ENCODE measurements at places on chromosomes 3 and 15. TPM values are rescaled to one million over a fixed set of nuclear protein-coding genes. Genes with fewer than 3 reads are reported as not detected.
A peak's percentile ranks its signal among the peaks of the same experiment; 100 is the strongest.

The LNP1 gene
- total RNA-seq: 2.5 TPM

The HPS3 gene
- 32.1 TPM for total RNA-seq

The UCN2 gene
- total RNA-seq: not detected

The GOLGA6D gene
- not detected for total RNA-seq

The PP2D1 gene
- total RNA-seq: not detected

The CRABP1 gene
- not detected for total RNA-seq

The FMN1 gene
- total RNA-seq: 11.4 TPM

The PARP15 gene
- 0.12 TPM for total RNA-seq

The RARB gene
- total RNA-seq: 4.3 TPM

The TMEM212 gene
- total RNA-seq: not detected

The RLBP1 gene
- not detected for total RNA-seq

The CCDC33 gene
- not detected for total RNA-seq

The COLQ gene
- 2.2 TPM for total RNA-seq

The NUP210 gene
- total RNA-seq: 9.6 TPM

The MUC20 gene
- total RNA-seq: 0.78 TPM

The DOCK3 gene
- 2.9 TPM for total RNA-seq

The WNT5A gene
- 6.9 TPM for total RNA-seq

The FOXL2 gene
- total RNA-seq: 6.6 TPM

The ZNF80 gene
- total RNA-seq: not detected

DNA sequence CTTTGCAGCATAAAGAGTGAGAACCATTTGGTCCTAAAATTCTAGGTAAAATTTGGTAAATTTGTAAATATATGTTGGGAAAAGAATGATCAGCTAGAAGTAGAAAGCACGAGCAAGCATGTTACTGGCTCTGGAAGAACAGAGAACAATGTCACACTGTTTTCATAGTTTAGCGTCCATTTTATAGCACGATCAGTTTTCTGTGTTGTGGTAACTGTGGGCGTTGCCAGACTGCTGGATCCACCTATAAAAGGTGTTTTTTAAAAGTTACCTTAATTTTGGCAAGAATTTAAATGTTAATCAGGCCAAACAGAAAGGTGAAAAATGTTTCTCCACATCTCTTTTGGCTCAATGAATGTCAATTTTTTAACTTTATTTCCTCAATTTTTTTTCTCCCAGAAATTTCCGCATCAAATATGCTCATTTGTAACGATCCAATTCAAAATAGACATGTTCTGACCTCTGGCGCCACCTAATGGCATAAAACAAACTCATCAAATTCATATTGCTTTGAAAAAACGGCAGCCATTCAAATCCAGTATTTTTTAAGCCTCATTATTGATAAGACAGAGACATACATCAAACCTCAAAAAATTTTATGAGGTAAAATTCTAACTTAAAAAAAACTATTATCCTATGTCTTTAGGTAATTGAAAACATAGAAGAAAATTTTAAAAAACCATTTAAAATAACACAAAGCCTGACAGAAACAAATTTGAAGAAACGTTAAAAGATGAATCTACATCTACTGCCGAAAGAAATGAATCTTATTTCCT is 5.5 kb upstream of the GP5 start:
- no peaks in the 10 kb centered on the region for H3K4me1 ChIP-seq
- H3K36me3 ChIP-seq: no peaks in the 10 kb centered on the region
- no peak overlapping the region for H3K4me3 ChIP-seq
- H3K27ac ChIP-seq: no peak overlapping the region

GRCh38 chr3:5292512-5292911 is 105.0 kb downstream of the EDEM1 start:
- H3K36me3 ChIP-seq: no peaks in the 10 kb centered on the region
- H3K27me3 ChIP-seq: no peaks in the 10 kb centered on the region

- H3K36me3 ChIP-seq: no peaks in the 10 kb centered on the region
- H3K27ac ChIP-seq: no peak overlapping the region
- no peaks in the 10 kb centered on the region for H3K27me3 ChIP-seq
- no peak for DNase-seq
- H3K4me3 ChIP-seq: no peak overlapping the region
- H3K4me1 ChIP-seq: peaks cover 18% of the 10 kb centered on the region
Measured at GRCh38 chr15:48565560-48566482, 79.7 kb downstream of the FBN1 start.

- H3K27me3 ChIP-seq: no peaks in the 10 kb centered on the region
- H3K36me3 ChIP-seq: no peaks in the 10 kb centered on the region
- H3K4me1 ChIP-seq: no peaks in the 10 kb centered on the region
Measured at GRCh38 chr3:194849166-194849875, 163.6 kb downstream of the FAM43A start.

DNA sequence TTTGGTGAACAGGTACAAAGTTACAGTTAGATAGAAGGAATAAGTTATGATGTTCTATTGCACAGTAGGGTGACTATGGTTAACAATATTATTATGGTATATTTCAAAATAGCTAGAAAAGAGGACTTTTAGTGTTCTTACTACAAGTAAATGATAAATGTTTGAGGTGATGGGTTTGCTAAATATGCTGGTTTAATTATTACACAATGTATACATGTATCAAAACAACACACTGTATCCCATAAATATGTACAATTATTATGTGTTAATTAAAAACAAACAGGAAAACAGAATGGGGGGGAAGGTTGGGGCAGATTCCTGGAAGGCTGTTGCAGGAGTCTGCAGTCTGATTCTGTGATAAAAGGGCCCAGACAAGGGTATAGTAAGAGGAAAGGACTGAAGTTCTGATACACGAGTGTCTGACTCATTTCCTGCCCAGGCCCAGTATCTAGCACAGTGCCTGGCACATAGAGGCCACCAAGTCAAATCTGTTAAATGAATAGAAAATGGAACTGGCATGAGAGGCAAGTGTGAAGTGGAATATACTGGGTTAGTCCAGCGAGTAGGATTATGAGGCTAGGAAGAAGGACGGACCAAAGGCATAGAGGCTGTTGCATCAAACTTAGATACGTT is 7.2 kb upstream of the ENTPD3 start:
- DNase-seq: no peak
- no peaks in the 10 kb centered on the region for H3K36me3 ChIP-seq
- H3K27me3 ChIP-seq: no peaks in the 10 kb centered on the region
- H3K27ac ChIP-seq: no peak overlapping the region
- H3K4me1 ChIP-seq: no peaks in the 10 kb centered on the region

- H3K27me3 ChIP-seq: no peaks in the 10 kb centered on the region
- DNase-seq: no peak
- H3K36me3 ChIP-seq: no peaks in the 10 kb centered on the region
- no peak overlapping the region for H3K27ac ChIP-seq
Measured at GRCh38 chr3:66403323-66403990, 97.4 kb downstream of the LRIG1 start.

DNA sequence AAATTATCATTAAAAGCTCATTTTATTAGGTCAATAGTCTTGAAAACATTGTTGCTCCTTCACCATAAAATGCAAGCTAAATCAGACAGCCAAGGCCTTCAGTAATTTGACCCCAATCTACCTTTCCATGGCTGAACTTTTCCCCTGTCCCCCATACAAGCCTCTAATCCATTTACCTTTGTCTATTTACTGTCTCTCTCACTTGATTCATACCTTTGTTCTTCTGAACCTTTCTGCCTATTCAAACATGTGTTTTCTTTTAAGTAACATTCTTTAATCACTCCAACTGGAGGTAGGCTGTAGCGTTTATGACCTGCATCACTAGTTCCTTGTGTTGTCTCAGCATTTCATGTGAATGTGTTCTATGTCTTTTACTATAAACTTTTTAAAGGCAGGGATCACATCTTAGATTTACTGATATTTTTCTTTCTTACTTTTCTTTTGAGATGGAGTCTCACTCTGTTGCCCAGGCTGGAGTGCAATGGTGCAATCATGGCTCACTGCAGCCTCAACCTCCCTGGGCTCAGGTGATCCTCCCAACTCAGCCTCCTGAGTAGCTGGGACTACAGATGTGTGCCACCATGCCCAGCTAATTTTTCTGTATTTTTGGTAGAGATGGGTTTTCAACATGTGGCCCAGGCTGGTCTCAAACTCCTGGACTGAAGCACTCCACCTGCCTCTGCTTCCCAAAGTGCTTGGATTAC is 5.2 kb upstream of the NANOGP8 start:
- no peaks in the 10 kb centered on the region for H3K4me1 ChIP-seq
- H3K4me3 ChIP-seq: no peak overlapping the region
- no peak for DNase-seq

DNA sequence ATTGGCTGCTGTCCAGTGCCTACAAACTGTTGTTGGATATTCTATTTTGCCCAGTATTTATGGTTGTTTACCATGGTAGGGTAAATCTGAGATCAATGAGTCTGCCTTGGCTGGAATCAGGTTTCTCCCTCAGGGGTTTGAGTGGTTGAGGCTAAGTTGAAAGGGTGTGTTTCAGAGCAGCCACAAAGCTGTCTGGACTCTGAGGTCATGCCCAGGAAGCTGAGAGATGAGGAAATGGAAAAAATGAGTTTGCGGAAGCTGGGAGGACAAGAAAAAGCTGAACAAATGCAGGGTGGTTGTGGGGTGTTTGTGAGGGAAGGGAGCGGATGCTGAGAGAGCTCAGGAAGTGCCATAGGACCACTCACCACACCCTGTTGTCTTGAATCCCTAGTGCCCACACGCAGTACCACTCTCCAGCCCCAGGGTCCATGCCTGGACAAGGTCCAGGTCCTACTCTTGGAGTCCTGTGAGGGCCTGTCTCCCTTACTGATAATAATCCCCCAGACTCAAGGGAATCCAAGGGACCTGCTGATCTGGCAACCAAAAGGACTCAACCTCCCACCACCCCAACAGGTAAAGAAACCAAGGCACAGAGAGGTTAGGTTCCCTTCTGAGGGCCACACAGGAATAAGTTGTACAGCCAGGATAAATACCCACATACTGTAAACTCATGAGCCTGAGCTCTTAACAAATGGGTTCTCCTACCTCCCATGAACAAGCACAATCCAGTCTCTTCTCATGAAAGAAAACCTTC is 81.6 kb downstream of the PPCDC start:
- H3K27ac ChIP-seq: peak overlapping the region; percentile 73
- H3K4me3 ChIP-seq: no peak overlapping the region
- DNase-seq: peak; percentile 59
- H3K27me3 ChIP-seq: no peaks in the 10 kb centered on the region
- peaks cover 18% of the 10 kb centered on the region for H3K4me1 ChIP-seq

DNA sequence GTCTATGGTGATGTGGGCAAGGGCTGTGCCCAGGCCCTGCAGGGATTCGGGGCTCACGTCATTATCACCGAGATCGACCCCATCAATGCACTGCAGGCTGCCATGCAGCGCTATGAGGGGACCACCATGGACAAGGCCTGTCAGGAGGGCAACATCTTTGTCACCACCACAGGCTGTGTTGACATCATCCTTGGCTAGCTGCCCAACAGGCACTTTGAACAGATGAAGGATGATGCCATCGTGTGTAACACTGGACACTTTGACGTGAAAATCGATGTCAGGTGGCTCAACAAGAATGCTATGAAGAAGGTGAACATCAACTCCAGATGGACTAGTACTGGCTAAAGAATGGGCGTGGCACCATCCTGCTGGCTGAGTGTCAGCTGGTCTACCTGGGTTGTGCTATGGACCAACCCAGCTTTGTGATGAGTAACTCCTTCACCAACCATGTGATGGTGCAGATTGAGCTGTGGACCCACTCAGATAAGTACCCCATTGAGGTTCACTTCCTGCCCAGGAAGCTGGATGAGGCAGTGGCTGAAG is 6.1 kb upstream of the USP8 start:
- H3K4me1 ChIP-seq: no peaks in the 10 kb centered on the region
- H3K27me3 ChIP-seq: no peaks in the 10 kb centered on the region
- no peak for DNase-seq
- H3K4me3 ChIP-seq: no peak overlapping the region
- no peak overlapping the region for H3K27ac ChIP-seq

DNA sequence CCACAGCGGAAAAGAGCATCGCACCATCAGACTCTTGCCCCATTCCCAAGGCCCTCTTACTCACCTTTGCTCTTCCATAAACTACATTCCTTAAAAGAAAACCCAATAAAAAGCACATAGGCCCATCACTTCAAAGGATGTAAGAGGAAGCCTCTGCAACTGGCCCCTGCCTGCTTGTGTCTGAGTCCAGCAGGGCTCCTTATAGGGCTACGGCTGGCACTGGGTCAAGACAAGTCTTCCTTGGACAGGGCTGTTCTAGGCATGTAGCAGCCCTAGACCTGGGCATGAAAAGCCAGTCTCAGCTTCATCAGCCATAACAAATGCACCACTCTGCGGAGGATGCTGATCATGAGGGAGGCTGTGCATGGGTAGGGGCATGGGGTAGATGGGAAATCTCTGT is 218.3 kb downstream of the NTRK3 start:
- no peak overlapping the region for H3K27ac ChIP-seq
- no peaks in the 10 kb centered on the region for H3K27me3 ChIP-seq
- no peak overlapping the region for H3K4me3 ChIP-seq
- DNase-seq: no peak
- H3K4me1 ChIP-seq: no peaks in the 10 kb centered on the region

- DNase-seq: no peak
- H3K27ac ChIP-seq: no peak overlapping the region
- peaks cover 18% of the 10 kb centered on the region for H3K27me3 ChIP-seq
- H3K4me3 ChIP-seq: no peak overlapping the region
Measured at GRCh38 chr15:23561914-23562313, 3.6 kb upstream of the MKRN3 start.

GRCh38 chr15:34804113-34804512 is 8.8 kb upstream of the ACTC1 start:
- no peak overlapping the region for H3K4me3 ChIP-seq
- H3K27me3 ChIP-seq: no peaks in the 10 kb centered on the region
- no peaks in the 10 kb centered on the region for H3K36me3 ChIP-seq

- no peak overlapping the region for H3K27ac ChIP-seq
- H3K27me3 ChIP-seq: no peaks in the 10 kb centered on the region
- no peak overlapping the region for H3K4me3 ChIP-seq
- no peaks in the 10 kb centered on the region for H3K4me1 ChIP-seq
- no peak for DNase-seq
Measured at GRCh38 chr3:58522759-58523425, 14.1 kb downstream of the ACOX2 start.
